ENCODE measurements at places on chromosomes 4 and X.

- no peak for DNase-seq
Measured at GRCh38 chrX:22533898-22534297, 261.2 kb downstream of the CBLL2 start.

- DNase-seq = no peak
Measured at GRCh38 chr4:141335166-141335565, 114.5 kb downstream of the ZNF330 start.

GRCh38 chr4:1629699-1630083, 54.4 kb downstream of the FAM53A start:
- no peak for DNase-seq

GRCh38 chr4:52949336-52949735, 87.2 kb downstream of the RASL11B start:
- no peak for DNase-seq

GRCh38 chr4:99803566-99804101, 13.0 kb upstream of the DAPP1 start:
- no peak for DNase-seq

DNA sequence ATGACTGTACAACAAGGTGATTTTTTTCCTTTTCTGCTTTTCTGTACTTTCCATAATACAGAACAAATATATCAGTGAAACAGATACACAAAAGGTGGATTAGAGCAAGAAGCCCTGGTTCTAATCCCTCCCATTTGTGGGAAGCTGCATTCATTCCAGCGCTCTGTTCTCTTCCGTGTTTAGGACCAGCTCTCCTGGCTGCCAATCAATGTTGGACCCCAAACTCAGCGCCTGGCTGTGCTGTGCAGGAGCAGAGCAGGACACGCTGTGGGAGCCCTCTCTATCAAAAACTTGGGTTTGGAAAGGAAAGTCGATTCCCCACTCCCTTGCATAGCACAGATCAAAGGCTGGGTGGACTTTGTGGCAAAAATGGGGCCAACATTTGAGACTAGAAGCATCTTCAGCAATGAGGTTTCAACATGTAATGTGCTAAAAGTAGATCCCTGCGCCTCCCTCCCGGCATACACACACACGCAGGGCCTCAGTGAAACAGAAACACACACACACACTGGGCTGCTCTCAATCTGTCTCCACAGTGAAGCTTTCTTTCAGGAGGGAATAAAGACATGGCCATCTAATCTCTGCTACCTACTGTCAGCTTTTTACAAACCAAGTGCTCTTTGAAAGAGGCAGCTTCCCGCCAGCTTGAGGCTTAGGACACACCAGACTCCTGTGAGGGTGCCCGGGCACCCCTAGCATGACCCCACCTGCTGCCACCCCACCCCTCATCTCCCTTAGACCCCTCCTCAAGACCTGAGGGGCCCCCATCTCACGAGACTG, 12.2 kb downstream of the WDR1 start:
- DNase-seq = no peak

GRCh38 chr4:147940171-147940570, 208.3 kb downstream of the ARHGAP10 start:
- DNase-seq = no peak

DNA sequence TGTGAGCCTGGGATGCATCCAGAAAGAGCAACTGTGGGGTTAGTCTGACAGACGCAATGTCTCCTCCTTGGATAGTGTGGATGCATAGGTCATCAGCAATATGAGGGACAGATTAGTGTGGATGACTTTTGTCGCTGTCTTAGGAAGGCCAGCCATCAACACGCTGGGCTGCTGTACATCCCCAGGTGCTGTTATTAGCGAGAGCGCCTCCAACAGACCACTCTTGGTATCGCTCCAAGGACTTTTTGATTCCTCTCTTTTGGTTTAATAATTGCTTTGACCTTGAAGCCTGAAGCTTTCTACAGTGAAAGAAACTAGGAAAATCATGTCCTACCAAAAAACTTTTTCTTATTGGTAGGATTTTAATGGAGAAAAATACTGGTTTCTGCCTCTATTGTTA, 76.7 kb downstream of the TMEM131L start:
- DNase-seq = no peak

DNA sequence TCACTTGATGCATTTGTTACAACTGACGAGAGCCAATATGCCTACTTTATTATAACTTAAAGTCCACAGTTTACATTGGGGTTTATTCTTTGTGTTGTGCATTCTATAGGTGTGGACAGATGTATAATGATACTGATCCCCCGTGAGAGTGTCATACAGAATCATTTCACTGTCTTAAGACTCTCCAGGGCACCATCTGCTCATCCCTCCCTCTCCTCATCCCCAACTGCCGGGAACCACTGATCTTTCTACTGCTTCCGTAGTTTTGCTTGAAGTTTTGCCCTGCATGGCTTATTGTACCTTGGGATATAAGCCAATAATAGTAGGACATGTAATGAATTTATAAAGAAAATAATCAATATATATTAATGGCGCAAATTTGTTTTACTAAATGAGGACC, 137.8 kb upstream of the MSX1 start:
- DNase-seq = no peak

- DNase-seq = no peak
Measured at GRCh38 chrX:14027511-14028019, 2.1 kb downstream of the GEMIN8 start.

- DNase-seq = no peak
Measured at GRCh38 chr4:147578051-147578476, 39.1 kb upstream of the TMEM184C start.

DNA sequence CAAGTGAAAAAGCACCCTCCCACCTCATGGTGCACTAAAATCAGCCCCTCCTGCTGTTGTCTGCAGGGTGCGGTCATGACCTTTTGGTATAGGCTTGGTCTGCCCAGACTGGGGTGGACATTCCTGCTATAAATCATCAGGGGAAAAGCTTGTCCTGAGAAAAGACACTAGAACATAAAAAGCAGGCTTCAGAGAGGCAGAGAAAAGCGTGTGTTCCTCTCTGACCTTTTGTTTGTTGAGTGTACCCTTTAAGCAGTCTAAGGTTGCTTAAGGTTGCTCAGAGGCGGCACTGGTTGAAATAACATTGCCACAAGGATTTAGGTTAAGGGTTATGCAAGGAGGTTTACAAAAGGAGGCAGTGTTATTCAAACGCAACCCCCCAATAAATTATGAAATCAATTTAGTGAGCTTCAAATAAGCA, 43.5 kb downstream of the CCDC158 start:
- DNase-seq = no peak

- DNase-seq = no peak
Measured at GRCh38 chrX:29903360-29903759, 312.0 kb upstream of the MAGEB2 start.

DNA sequence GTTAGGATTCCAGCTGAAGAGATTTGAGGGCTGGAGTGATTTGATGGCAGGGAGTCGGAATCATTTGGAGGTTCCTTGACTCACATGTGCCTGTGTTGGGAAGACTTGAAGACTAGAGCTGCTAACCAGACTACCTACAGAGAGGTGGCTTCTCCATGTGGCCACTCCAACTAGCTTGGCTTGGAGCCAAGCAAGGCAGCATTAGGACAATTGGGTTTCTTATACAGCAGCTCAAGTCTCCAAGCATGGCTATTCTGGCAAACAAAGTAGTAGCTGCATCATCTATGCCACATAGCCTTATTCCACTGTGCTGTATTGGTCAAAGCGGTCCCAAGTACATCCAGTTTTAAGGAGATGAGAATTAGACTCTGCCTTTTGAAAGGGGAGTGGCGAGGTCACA, 171.7 kb upstream of the SLC4A4 start:
- no peak for DNase-seq

DNA sequence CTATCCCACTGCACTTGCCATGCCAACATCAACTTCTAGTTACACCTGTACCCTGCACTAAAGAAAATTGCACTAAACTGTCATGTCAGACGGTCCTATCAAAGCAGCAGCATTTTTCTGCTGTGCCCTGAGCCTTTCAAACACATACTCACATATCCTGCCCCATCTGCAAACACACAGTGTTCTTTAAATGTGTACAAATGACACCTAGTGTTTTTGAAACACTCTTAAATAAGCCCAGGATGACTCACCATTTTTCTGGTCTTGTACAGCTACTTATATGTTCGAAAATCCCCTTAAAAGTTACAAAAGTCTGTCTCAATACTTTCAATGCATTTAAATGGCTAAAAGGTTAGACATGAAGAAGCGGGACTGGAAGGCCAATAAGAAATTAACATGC, 346.7 kb upstream of the PPARGC1A start:
- DNase-seq = no peak

DNA sequence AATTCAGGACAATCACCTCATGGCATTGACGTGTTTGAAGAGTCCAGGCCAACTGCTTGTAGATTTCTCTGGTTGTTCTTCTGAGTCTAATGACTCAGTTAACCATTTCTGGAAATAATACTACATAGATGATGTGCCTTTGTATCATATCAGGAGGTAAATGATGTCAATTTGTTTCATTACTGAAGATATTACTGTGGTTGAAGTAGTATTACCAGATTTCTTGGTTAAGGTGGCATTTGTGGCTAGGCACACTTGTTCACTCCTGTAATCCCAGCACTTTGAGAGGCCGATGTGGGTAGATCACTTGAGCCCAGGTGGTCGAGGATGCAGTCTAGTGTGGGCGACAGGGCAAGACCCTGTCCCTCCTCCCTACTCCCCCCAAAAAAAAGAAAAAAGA, 15.7 kb downstream of the RPL9 start:
- no peak for DNase-seq

DNA sequence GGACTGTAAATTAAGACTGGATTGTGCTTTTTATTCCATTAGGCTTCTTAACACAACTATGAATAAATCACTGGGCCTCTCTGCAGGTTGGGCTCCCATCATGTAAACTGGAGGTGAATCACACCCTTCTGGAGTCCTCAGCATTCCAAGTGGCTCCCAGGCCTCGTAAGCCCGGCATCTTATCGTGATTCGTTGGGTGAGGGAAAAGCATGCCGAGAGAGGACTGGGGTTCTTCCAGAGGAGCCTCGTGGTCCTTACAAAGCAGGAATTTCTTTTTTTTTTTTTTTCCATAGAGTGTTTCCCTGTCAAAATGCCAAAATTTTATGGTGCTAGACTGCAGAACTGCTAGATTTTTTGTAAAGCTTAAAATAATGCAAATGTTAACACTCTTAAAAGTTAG, 20.0 kb downstream of the CLDN22 start:
- no peak for DNase-seq

DNA sequence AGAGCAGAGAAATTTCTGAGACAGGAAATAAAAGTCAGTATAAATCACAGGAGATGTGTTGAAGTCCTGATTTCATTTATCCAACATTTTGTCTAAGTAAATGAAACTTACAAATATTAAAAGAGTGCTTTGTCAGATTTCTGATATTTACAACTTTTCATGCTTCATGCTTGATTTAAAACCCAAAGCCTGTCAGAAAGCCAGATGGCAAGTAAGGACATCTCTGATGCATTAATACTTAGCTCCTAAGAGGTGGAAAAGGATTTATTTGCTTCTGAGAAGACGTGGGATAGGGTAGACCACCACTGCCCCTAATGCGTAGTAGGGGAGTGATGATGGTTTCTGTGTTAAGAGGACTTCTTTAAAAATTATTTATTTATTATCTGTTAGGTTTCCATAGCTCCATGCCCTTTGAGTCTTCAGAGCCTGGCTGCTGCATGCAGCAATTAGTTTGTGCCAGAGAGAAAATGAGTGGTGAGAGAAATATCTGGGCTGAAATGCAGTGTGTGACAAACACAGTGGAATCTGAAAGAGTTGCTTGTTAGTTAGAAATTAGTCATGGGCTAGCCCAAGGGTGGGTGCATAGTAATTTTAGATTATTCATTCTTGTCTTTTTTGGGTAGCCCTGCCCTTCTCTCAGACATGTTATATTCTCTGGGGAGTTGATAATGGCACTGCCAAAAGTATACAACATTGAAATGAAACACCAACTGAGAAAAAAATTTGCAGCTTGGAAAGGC, 333.8 kb downstream of the C4orf33 start:
- DNase-seq = no peak

GRCh38 chr4:169931964-169932363, 94.2 kb downstream of the MFAP3L start:
- DNase-seq = no peak

GRCh38 chr4:175443547-175443946, 368.5 kb downstream of the GPM6A start:
- DNase-seq = no peak

DNA sequence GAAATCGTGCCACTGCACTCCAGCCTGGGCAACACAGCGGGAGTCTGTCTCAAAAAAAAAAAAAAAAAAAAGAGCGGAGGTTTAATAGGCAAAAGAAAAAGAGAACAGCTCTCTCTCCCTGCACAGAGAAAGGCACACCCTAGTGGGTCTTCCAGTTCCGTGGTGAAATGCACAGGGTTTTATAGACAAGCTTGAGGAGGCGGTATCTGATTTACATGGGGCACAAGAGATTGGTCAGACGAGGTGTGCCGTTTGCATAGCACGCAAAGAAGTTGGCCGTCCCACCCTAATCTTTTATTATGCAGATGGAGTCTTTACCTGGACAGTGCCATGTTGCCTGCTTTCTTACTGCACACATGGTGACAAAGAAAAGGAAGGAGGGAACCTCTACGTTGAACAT, 33.5 kb upstream of the REST start:
- no peak for DNase-seq

GRCh38 chrX:40734971-40735324, 394 bp downstream of the MED14 start:
- DNase-seq = no peak

- DNase-seq = no peak
Measured at GRCh38 chr4:25654971-25655963, at the start of gene SLC34A2. Gene SLC34A2, plus strand, starts transcription at chr4:25655851. Its CDS starts 6,650 bp downstream, at chr4:25662501.

DNA sequence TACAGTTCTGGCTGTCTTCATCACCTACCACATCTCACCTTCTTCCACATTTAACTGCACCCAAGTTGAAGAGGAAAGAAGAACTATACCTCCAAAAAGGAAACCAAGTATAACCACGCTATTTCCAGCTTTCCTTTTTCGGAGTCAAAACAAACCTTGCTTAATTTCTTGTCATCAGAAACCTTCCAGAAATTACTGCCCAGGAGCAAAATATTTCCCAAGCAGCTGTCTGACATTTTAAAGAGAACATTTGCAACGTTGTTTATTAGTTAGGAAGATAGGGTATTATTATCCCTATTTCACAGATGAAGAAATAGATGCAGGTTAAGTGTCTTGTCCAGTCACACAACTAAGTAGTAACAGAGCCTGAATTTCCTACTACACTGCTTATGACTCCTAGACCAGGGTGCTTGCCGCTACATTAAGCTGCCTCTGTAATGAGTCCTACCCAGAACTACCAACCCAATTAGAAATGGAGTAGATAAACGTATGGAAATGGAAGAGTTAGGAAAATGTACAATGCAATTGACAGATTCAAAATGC, 2.2 kb upstream of the ACSL4 start:
- DNase-seq = no peak

DNA sequence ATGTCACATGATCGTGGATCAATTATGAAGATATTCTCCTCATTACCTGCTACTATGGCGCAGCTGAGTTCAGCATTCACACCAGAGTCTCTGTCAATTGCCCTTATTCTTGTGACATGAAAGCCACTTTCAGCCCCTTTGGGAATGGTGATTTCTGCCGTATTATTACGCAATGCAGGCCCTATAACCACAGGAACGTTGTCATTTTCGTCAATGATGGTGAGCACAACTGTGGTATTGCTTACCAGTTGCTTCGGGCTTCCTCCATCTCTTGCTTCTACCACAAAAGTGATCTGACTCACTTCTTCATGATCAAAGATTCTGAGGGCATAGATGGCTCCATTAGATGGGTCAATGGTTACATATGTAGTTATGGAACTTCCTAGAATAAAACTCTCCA, 2.1 kb downstream of the PCDH18 start:
- DNase-seq = no peak

- no peak for DNase-seq
Measured at GRCh38 chrX:66163849-66164411, at the start of gene HEPH. Gene HEPH, plus strand, starts transcription at chrX:66164247. Its CDS starts 6,324 bp downstream, at chrX:66170571.
